ENCODE measurements at places on chromosomes 1 and 21.

- ATAC-seq: no peak
Measured at GRCh38 chr1:37858931-37859506, 373 bp downstream of the MTF1 start.

GRCh38 chr1:228992044-228992443, 256.8 kb downstream of the RHOU start:
- no peak for ATAC-seq

DNA sequence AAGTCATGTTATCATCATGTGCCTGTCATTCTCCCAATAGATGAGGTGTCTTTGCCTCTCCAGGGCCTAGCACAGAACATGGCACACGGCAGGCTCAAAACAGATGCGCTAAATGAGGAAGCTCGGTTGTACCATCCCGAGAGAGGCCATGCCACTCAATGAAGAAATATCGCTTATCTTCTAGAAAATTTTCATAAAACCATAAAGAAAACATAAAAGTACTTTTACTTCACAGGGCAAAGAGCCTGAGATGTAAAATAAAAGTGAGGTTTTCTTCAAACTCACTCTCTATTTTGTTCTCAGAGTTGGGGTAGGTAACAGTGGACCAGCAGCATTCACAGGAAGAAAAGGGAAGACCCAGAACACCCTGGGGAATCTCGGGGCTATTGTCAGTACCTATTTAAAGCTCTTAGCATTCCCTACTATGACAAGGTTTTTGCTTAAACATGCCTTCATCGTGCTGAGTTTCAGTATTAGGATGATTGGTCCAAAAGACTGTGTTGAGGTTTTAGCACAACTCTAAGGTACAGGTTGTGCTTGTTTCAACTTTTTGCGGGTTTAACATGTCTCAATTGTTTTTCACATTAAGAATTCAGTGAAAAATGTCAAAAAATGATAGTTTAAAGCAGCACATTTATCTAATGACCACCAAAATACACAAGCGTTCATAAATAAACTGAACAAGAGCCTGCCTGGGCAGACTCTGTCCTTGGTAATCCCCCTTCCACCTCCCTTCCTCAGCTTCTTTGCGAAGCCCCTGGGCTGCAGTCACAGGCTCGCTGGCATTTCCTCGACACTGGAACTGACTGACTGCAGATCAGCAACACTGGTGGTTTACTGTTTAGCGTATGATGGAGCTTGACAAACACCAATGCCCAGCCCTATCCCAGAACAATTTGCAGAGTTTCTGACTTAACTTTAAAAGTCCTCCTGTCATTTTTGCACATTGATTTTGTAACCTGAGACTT, 55.6 kb downstream of the COQ8A start:
- peak; percentile 93 for ATAC-seq

- no peak for ATAC-seq
Measured at GRCh38 chr1:205073511-205073910, 10.7 kb downstream of the TMEM81 start.

- ATAC-seq: no peak
Measured at GRCh38 chr1:152582647-152583046, 2.3 kb upstream of the LCE3D start.

DNA sequence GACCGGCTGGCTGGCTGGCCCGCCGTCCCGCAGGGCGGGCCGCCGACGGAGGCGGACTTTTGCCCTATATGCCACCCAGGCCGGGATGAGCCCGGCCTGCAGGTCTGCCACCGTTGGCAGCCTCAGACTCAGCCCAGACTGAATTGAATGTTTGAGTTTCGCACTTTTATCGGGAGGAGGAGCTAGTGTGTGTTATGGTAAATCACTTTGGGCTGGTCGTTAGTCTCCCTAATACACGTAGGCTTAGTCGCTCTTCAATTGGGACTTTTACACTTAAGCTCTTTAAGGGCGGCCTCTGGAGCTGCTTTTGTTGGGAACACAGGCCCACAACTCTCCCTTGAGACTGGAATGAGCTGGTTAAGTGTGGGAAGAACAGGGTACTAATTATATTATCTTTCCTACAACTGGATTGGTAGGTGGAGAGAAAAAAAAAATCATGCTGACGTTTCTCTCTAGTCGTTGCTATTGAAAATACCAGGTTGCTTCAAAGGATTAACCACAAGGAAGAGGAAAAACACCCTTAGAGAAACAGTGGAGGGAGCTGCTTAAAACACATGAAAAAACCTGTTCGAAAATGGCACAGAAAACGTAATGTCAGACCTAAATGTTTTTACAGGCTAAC, 1.4 kb upstream of the IRF2BP2 start:
- peak; percentile 63 for ATAC-seq

DNA sequence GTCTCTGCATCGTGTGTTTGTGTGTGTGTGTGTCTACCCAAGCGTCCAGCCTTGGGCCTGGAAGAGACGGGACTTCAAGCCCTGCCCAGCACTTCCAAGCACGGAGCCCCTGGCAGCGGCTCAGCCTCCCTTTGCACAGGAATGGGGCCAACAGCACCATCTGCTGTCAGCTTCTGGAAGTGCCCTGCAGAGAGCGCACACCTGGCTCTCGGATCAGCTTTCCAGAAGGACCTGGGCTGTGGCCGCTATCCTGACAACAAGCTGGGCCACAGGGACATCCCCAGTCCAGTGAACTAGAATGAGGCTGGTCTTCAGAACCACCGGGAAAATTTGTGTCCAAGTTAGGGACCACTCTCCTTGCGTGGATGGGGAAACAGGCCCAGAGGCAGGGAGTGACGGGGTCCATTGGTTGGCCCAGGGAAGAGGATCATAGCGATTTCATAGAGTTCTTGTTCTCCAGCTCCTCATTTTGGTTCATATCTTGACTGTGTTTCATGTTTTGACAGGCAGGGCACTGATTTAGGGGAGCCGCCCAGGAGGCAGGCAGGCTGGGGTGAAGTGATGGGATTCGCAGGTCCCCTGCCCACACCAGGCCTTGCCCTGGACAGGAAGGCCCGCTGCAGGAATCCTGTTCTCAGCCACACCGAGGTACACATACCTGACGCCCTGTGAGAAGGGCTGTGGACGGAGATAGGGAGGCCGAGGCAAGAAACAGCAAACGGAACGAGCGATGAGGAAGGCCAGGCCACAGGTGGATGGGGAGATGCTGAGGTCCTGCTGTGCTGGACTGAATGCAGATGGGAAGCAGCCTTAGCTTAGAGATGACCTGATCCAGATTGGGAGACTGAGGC, 38.4 kb downstream of the TAS1R2 start:
- ATAC-seq: no peak

DNA sequence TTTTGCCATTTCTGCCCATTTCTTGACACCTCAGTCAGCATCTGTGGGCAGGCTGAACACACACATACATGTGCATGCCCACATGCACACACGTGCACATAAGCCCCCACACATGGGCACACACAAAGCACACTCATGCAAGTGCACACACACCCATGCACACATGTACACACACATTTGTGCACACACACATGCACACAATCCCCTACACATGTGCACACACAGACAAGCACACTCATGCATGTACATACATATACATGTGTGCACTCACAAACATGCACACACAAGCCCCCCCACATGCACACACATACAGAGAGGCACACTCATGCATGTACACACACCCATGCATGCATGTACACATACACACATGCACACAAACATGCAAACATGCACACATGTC, 83.5 kb upstream of the ACTRT2 start:
- no peak for ATAC-seq

DNA sequence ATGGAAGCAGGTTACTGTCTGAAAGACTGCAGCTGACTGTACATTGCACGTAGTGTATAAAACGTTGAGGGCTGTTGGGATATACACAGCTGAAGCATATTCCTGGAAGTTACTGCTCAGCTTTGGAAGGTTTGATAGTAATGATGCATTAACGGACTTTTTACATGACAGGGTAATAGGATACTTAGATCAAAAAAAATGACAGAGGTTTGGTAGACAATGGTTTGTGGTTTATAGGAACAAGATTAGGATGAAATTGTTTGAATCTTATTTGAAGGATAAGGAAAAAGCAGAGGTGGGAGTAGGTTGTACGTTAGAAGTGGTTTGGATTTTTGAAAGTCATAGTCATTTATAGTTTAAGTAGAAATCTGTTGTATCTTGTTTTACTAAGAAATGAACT, 33.0 kb downstream of the ADGRL2 start:
- no peak for ATAC-seq

DNA sequence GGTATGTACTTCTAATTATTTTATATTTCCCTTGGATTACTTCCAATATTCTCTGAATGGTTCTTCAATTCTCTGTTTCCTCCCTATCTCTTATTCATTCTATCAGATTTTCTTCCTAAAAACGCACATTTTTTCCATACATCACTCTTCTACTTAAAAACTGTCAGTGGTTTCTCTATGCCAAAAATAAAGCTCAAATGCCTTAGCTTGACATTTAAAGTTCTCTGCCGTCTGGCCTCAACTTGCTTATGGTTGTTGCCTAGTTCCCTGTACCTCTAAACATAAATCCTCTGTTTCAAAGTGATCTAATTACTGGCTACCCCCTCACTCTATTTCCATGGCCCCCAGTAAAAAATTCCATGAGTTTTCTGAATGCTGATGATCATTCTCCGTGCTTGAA, 671.0 kb upstream of the ADGRL2 start:
- no peak for ATAC-seq

DNA sequence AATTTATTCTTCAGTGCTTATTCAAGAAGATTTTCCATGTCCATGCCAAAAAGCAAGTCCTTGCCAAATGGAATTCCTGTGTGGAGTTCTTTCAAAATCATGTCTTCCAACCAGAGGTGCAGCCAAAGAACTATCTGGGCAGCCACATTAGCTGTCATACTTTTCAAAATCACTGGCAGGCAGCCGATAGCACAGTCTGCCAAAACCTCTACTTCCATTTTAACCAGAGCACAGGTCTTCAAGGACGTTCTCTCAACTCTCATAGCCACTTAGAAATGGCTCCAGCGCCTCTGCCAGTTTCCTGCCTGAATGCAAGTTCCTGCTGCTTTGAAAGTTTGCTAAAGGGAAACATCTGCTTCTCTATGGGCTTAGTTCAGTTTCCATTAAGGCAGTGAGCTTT, 975.7 kb upstream of the ADGRL4 start:
- no peak for ATAC-seq

- no peak for ATAC-seq
Measured at GRCh38 chr1:22450351-22451021, 1.2 kb upstream of the ZBTB40 start.

DNA sequence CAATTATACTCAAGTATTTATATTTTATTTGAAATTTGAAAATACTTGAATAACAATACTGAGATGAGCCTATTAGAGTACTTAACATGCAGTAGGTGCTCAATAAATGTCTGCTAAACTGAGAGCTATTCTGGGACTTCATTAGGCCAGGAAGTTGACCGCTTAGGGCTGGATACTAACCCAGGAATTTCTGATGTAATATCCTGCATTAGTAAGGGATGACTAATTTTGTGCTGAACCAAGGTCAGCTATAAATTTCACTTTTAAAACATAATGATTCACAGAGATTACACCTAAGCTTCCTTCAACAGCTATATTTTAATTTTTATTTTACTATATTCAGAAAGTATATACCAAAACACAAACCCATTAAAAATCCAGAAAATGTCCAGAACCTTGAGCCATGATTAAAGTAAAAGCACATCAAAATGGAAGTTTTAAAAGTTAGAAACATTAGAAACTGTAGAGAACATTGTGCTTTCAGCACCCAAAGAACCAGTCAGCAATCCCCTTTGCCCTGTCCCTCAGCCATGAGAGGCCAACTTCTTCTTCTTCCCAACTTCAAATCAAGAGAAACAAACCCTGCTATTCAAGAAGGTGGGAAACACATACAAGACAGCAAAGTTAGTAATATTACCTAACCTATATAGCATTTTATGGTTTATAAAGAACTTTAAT, 35.4 kb downstream of the WNT2B start:
- ATAC-seq: no peak

DNA sequence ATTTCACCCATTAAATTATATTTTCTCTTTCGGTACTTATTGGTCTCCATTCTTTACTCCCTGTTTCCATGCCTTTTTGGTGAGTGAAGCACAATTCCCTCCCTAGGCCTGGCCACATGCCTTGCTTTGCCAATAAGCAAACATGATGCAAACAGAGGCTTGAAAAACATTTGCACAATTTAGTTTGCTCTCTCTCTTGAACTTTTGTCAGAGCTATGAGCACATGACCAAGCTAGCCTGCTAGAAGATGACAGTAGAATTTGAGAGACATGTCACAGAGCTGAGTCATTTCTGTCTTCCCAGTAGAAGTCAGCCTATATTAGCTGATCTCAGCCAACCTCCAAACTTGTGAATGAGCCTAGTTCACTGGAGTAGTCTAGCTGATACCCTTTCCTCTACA, 24.6 kb downstream of the ANGPTL3 start:
- peak; percentile 82 for ATAC-seq

- no peak for ATAC-seq
Measured at GRCh38 chr1:101605878-101606277, 369.1 kb downstream of the S1PR1 start.

DNA sequence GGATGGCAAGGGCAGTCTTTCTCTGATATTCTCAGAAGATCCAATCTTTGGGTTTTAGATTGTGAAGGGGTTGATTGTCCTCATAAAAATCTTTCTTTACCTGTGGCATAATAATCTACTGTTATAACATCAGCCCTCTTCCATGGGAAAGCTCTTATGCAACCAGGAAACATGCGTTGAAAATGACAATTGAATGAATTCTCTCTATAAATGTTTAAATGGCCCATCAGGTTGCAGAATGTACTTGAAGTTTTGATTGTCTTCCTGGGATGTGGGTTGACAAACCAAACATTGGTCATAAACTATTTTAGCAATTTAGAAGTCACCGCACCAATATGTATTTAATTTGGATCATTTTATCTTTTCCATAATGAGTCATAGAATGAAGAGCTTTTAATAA, 31.7 kb upstream of the ITLN1 start:
- ATAC-seq: no peak

DNA sequence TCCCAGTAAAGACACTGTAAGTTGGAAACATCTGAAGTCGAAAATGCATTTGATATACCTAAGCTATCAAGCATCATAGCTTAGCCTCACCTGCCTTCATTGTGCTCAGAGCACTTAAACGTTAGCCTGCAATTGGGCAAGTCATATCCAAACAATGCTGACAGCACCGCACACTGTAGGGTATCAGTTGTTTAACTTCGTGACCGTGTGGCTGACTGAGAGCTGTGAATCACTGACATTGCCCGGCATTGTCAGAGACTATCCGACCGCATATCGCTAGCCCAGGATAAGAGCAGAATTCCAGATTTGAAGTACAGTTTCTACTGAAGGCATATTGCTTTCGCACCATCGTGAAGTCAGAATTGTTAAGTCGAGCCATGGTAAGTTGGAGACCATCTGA, 41.5 kb downstream of the GALNT2 start:
- ATAC-seq: no peak

GRCh38 chr1:44029911-44030604, 1.2 kb downstream of the SLC6A9 start:
- peak; percentile 90 for ATAC-seq

DNA sequence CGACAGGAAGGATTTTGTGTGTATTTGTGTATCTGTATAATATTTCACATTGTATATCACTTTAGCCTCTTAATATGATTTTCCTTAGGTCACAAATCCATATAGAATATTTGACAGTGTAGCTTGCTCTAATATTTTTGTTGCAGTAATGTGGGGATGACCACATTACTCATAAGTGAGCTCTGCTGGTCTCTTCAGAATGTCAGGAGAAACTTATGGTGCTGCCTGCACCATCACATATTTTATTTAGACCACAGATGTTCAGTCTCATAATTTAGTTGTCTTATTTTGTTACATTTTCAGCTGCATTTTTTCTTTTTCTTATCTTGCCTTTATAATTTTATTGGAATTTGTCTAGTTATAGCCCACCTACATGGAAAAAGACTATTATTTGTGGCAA, 205.3 kb downstream of the PBX1 start:
- no peak for ATAC-seq
